ENCODE measurements at places on chromosomes 5 and 9.

DNA sequence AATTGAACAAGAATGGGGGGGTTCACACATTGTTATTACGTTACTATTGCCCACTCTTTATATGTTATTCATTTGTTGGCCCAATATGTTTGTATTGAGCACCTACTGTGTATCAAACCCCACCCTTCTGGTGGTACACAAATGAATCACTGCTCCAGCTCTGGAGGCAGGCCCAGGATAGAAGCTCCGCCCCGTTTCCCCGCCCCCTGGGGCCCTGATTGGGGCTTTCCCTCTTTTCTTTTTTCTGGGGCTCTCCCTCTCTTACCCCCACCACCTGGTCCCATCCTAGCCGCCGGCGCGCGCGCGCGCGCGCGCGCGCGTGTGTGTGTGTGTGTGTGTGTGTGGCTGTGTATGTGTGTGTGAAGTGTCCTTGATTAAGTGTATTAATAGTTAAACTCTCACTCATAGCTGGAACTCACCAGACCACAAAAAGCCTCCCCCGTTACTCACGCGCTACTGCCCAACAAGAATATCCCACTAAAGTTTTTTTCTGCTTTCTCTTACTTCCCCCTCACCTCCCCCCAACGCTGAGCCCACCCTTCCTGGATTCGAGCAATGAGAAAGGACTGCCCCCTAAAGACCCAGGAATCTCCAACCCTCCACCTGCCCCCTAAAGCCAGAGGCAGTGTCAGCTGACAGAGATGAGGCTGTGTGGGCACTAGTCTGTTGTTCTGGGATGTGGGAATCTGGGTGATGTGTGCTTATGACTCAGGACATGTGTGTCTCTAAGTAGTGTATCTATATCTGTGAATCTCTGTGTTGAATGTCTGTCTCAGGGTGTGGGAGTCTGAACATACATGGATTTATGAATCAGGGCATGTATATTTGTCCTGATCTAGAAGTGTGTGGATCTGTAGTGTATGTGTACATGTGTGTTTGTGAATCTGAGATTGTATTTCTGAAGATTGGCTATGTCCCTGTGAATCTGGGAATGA, 4.0 kb downstream of the CXXC5 start:
- no peak for DNase-seq

DNA sequence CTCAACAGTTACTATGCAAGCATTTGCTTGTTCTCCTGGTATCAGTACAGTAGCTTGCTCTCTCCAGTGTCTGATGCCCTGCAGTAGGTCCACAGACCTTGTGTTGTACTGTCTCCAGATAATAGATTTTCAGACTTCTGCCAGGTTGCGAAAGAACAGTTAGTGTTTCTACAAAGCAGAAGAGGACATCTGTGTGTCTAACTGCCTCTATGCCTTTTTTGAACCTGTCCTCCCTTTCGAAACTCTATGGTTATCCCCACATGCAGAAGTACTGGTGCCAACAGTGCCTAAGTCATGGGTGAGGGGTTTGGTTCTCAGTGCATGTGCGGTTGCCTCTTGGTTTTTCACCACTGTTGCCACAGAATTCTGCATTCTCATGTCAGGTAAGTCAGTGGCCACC, 45.9 kb downstream of the KCNN2 start:
- DNase-seq, result no peak

DNA sequence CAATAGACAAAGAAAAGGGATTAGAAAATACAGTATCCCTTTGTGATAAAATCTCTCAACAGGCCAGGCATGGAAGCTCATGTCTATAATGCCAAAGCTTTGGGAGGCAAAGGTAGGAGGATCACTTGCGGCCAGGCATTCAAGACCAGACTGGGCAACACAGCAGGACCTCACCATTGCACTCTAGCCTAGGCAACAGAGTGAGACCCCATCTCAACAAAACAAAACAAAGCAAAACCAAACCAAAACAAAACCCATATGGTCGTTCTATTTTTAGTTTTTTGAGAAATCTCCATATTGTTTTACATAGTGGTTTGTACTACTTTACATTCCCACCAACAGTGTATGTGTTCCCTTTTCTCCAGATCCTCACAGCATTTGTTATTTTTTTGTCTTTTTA, 193.0 kb downstream of the KIAA0825 start:
- no peak for DNase-seq

- DNase-seq, result no peak
Measured at GRCh38 chr5:126852091-126852571, 75.2 kb downstream of the LMNB1 start.

- no peak for DNase-seq
Measured at GRCh38 chr5:30156156-30156555, 1037.3 kb upstream of the CDH6 start.

- DNase-seq, result no peak
Measured at GRCh38 chr5:141669520-141669919, 12.5 kb downstream of the ARAP3 start.

- no peak for DNase-seq
Measured at GRCh38 chr5:155129513-155129880, 115.9 kb downstream of the KIF4B start.

- DNase-seq, result no peak
Measured at GRCh38 chr5:126301056-126301455, 122.2 kb upstream of the GRAMD2B start.

DNA sequence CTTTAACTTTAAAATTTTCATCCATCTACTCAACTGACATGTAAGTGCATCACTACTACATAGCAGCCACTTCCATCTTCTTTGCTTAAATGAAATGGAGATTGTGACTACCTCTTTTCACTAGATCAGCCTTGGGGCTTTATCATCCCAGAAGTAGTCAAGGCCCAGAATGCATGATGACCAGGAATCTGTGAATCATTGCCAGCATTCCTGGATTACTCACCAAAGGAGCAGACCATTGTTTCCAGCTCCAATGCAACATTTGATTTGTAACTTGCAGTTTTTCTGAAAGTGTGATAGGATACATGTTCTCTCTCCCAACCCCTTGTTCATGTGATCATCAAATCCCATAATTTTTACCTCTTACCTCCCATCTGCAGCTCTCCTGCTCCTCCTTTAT, 65.1 kb downstream of the PLPPR1 start:
- no peak for DNase-seq

DNA sequence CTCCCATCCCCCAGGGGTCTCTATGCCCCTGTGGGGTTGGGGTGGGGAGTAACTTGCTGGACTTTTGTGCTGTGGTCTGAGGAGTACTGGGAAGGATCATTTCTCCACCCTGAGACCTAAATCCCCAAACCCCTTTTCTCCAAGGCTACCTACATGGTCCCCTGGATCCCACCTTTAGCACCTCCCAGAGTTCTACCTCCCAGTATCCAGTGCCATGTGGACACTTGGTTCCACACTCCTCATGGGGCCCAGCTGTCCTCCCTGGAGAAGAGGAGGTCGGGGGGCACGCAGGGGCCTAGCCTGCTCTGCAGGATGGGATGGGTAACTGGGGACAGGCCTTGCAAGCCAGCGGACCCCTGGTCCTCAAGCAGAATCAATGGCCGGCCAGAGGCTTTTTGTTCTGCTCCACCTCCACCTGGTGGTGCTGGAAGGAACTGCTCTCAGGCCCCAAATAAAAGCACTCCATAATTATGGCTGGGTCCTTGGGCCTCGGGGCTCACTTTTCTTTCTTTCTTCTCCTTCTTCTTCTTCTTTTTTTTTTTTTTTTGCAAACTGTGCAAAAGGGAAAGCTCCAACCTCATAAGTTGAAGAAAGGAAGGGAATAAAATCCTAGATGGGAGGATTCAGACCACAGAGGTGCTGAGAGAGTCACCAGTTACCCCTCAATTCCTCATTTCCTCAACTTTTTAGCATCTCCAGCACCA, 68.4 kb downstream of the PSD2 start:
- peak; percentile 11 for DNase-seq

- no peak for DNase-seq
Measured at GRCh38 chr9:130023994-130024596, 18.9 kb downstream of the FNBP1 start.

DNA sequence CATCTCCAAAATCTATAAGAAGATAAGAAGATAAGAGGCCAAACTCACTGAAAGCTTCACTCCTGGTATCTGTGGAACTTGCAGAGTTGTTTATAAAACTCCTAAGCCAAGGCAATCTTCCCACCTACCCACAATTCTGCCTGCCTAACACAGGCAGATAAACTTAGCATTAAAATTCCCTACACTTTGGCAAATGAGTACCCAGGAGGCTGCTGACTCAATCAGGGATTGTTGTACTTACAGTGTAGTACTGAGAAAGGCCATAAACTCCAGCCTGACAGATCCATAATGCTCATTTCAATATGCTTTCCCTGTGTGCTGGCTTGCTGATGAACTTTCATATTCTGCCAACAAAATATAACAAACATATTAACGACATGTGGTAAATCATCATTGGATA, 725.2 kb downstream of the BRINP1 start:
- no peak for DNase-seq

- DNase-seq, result no peak
Measured at GRCh38 chr5:127650022-127650421, 1.1 kb downstream of the CTXN3 start.

GRCh38 chr5:79984363-79984762, 6.7 kb downstream of the MTX3 start:
- no peak for DNase-seq

DNA sequence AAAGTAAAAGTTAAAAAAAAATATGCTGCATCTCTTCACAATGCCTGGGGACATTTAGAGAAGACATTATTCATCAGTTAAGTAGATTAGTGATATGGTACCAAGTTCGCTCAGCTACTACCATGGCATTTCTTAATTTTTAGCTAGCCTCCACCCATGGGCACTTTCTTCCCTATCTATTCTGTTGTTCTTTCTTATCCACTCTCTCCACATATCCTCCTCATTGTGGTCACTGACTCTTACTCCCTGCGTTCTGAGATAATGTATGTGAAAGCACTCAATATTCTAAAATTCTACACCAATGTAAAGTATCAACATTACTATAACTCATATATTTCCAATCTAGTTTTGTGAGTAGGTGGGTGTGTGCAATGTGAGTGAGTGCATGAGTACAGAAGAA, 609.7 kb upstream of the DAB2 start:
- no peak for DNase-seq

DNA sequence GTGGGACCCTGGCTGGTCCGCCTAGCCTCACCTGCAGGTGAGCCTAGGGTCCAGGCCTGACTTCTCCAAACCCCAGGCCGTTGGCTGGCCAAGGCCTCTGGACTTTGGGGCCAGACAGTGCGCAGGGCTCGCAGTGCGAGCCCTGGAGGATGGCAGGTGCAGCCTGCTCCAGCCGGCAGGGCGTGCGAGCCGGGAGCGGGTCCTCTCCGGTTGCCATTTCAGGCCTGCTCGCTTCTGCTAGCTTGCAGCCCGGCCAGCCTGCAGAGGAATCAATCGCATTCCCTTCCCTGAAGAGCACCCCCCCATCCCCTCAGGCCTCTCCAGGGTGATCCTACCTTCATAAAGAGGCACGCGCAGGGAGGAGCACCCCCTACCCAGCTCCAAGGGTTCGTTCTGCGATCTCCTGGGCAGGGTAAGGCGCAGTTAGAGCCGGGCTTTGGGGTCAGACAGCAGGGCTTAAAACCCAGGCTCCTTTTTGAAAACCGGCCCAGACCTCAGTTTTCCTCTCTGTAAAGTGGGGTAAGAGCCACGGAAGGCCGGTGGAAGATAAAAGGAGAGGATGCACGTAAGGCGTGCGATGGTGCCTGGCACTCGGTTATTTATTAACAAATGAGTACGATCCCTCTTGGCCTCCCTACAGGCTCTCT, 6.2 kb downstream of the BARHL1 start:
- no peak for DNase-seq

DNA sequence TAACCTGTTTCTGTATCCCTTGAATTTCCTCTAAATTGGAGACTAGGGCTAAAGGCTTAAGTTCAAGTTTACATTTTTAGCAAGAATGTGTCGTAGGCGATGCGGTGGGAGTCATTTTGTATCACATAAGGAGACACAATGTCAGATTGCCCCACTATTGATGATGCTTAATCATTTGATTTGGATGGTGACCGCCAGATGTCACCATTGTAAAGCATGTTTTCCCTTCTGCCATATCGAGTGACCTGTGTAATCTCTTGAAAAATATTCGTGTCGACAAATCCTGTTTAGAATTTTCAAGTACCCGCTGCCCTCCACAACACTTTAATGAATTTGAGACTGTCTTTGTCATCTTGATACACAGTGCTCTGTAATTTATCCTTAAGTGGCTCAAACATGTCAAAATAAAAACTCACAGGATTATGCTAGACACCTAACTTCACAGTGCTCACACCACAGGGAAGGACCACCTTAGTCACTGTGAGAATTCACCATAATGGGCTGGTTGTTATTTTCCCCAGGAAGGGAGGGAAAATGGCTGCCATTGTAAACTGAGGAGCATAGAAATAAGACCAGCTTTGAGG, 34.5 kb upstream of the SLC46A2 start:
- no peak for DNase-seq

DNA sequence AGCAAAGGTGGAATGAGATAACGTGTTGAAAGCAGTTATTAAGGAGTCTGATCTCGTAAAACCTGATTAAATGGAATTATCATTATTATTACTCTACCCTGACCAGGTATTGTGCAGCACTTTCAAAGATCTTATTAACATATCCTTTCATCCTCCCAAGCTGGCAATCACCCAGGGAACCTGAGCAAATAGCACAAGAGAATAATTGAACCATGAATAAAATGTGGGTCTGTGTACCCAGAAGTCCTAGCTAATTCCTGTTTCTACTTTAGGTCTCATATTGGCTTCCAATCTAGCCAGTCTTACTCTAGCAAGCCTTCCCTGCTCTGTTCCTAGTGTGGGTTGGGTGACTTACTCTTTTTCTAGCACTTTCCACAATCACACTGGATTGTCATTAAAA, 162.2 kb upstream of the STK32A start:
- no peak for DNase-seq

GRCh38 chr9:86668488-86668887, 278.8 kb downstream of the GAS1 start:
- DNase-seq, result no peak

- DNase-seq, result no peak
Measured at GRCh38 chr5:157915638-157916037, 56.7 kb upstream of the CLINT1 start.

DNA sequence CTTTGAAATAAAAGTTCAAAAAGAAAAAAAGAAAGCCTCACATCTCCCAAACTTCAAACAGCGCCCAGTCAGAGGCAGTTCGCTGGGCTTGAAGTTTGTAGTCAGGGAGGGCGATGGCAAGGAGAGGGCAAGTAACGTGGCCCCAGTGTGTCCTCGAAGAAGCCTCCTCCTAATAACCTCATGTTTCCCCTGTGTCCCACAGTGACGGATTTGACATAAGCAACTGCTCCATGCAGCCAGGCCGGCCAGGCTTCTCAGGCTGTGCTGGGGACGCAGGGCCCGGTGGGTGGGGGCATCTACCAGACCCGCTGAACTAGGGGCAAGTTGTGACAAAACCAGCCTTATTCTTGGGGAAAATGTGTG, 172.2 kb downstream of the ERCC6L2 start:
- DNase-seq, result no peak

- no peak for DNase-seq
Measured at GRCh38 chr5:149941795-149942194, 2.8 kb downstream of the PDE6A start.

GRCh38 chr9:79799691-79800335, 228.0 kb downstream of the TLE4 start:
- DNase-seq, result no peak

- no peak for DNase-seq
Measured at GRCh38 chr5:5419291-5420210, 2.9 kb upstream of the ICE1 start.

Measured in activated naive CD4-positive, alpha-beta T cell (primary cell).